Fibroblast of skin of back (primary cell): ENCODE measurements at places on chromosomes 1 and 21.

DNA sequence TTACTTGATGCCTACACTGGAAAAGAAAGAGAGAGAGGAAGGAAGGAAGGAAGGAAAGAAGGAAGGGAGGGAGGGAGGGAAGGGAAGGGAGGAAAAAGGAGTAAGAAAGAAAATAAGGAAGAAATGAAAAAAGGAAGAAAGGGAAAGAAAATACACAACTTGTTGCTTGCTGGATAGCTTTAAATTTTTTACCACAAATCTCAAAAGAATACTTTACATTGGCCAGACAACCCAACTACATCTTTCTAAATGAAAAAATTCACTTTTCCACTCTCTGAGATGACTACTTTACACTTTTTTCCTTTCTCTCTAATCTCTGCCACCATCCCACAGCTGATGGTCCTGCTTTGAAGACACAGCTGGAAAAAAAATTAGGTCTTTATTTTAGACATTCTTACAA, 228.9 kb upstream of the FAM78B start:
- no peak for DNase-seq

- peak; percentile 7 for DNase-seq
These were observed 147.7 kb downstream of the CDC42BPA start for GRCh38 chr1:227170361-227171166.

DNA sequence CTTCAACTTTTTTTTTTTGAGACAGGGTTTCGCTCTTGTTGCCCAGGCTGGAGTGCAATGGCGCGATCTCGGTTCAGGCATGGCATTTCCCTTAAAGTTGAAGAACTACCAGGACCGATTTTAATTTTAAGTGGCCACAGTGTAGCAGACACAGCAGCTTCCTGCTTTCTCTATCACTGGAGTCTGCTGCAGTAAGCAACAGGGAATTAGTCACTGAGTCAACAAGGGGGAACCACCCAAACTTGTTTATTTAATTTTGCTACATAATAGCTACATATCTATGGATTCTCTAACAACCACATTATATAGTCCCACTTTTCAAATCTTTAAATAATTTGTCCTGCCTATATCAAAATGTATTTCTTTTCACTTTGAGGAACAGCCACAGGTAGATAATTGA, 12.5 kb upstream of the TNNI3K start:
- DNase-seq = peak; percentile 47

DNA sequence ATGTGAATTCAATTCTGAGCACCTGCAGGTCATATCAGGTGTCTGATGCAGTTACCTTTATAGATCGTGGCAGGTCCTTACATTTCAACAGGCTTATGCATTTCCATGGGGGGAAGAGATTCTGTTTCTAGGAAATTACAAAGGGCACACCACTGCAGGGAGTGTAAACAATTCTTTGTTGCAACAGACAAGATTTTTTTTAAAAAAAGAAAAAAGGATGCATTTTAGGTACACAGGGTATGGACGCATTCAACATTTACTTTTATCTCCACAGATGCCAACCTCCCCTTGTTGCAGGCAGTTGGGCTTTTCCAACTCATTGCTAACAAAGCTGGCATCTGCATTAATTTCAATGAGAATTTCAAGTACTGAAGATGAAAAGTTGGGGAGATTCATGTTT, 13.5 kb upstream of the TEKT2 start:
- no peak for DNase-seq

DNA sequence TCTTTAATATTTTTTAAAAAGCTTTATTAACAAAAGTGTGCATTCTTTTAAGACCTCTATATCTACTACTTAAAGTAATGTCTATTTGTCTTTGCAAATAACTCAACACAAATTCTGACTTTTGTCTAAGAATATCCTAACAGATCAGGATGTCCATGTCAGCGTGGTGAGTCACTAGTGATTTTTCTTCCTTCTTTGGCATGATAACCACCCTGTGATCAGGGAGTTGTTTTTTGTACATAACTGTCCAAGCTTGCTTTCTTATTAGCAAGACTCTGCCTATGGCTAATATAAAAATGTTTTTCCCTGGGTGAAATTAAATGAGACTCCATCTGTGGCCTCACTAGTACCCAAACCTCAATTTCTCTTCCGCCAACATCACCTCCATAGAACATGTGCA, 688.9 kb upstream of the ADGRL2 start:
- DNase-seq = peak; percentile 82

- no peak for DNase-seq
These were observed 95.7 kb upstream of the WNT4 start for GRCh38 chr1:22238356-22239224.

- DNase-seq = no peak
These were observed 1013.8 kb downstream of the PLA2G4A start for GRCh38 chr1:187842406-187843165.

GRCh38 chr1:66400660-66401059, 133.3 kb upstream of the SGIP1 start:
- DNase-seq = no peak

DNA sequence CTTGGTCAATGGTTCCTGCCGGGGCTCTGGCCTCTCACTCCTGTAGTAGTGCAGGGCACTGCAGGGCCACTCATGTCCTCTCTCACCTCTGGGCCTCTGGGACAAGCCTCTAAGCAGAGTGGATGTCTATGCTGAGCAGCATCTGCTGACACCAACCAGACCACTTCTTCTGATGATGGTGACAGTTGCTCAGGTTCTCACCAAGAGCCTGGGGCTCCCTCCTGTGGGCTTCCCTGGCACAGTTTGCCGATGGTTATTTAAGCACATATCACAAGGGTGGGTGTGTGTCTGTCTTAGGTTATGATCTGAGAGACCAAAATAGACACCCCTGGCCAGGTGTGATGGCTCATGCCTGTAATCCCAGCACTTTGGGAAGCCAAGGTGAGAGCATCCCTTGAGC, 17.4 kb upstream of the GPR137B start:
- no peak for DNase-seq

DNA sequence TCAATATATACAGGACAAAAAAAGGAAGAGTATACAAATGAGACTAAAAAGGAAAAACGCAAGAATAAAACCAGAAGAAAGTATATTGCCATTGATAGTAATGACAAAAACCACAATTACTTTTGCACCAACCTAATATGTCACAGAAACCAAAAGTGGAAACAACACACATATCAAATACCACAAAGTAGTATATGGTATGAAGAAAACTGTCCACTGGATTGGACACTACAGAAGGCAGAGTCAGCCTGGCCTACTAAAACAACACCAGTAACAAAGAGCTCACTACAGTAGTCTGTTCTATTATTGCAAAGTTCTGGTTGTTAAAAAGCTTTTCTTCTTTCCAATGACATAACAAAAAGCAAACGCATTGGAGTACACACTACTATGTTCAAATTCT, 17.7 kb downstream of the TESK2 start:
- DNase-seq = no peak

- no peak for DNase-seq
These were observed 83.2 kb downstream of the CLDN17 start for GRCh38 chr21:30083225-30083945.

GRCh38 chr1:95832370-95832769, 598.4 kb downstream of the RWDD3 start:
- DNase-seq = peak; percentile 50

- DNase-seq = peak; percentile 53
These were observed 20.7 kb downstream of the C1QB start for GRCh38 chr1:22673486-22674409.

- no peak for DNase-seq
These were observed 42.5 kb upstream of the CLIC4 start for GRCh38 chr1:24702511-24703293.

DNA sequence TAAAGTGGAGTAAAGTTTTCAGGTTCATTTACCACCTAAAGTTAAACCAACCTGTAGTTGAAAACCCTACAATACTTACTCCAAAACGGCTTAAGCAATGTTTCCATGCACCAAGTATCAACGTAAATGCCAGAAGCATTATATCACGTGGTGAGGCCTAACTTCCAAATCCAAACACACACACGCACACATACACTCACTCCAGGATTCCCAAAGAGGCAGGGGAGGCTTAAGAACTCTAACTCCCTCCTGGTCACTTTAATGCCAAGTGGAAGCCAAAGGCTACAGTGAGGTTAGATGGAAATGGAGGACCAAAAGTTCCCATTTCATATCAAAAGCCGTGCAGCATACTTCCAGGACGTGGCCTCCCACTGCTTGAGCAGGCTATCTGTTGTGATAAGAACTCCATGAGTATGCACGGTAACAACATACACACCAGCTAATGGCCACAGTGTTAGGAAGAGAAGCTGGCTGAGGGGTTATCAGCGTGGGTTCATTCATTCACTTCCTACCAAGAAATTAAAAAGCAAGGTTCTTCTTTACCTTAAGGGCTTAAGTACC, 224.1 kb downstream of the SLC45A1 start:
- DNase-seq = peak; percentile 48

GRCh38 chr1:111943846-111944749, 45.4 kb downstream of the KCND3 start:
- DNase-seq = no peak

DNA sequence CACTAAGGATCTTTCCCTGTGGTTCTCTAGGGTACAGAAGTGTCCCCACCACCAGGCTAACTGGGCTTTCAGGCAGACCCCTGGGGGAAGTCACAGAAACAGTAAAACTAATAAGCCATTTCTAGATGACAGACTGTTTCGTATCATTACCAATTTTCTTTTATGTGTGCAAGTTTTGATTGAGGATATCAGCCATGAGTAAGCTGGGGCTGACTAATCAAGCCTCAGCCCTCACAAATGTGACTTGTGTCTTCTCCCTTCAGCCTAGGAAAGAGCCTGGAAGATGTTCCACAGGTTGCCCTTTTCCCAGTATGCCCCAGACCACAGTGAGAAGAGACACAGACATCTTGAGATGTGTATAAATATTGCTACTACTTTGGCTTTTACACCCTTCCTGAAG, 10.5 kb downstream of the PTGFRN start:
- no peak for DNase-seq

GRCh38 chr21:28509031-28509430, 483.6 kb downstream of the LTN1 start:
- no peak for DNase-seq

DNA sequence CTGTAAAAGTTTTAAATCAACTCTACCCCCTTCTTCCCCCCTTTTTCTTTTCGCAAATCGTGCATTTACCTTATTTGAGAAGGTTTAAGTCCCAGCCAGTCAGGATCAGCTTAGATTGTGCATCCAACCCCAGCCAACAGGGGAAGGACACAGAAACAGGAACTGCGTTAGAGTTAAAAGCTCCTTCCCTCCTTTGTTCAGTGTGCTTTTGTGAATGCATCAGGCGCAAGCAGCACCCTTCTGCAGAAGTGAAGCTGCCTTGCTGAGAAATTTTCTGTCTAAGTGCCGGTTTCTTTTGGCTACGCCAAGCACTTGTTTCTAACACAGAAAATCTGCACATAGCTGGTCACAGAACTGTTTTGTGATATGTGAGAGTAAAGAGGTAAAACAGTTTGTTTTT, 56.2 kb upstream of the PRRC2C start:
- no peak for DNase-seq

DNA sequence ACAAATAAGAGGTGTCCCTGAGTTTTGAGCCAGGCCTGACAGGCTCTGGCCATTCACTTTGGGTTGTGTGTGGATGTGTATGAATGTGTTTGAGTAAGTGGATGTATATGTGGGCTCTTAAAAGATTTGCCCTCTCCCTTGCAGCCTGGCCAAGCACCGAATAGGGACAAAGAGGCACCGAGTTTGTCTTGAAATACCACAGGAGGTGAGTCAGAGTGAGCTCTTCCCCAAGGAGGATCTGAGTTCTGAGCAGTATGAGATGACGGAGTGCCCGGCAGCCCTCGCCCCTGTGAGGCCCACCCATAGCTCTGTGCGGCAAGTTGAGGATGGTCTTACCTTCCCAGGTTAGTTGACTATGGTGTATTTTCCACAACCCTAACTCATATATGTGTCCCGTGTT, 19.0 kb downstream of the KDM4A start:
- peak; percentile 63 for DNase-seq

DNA sequence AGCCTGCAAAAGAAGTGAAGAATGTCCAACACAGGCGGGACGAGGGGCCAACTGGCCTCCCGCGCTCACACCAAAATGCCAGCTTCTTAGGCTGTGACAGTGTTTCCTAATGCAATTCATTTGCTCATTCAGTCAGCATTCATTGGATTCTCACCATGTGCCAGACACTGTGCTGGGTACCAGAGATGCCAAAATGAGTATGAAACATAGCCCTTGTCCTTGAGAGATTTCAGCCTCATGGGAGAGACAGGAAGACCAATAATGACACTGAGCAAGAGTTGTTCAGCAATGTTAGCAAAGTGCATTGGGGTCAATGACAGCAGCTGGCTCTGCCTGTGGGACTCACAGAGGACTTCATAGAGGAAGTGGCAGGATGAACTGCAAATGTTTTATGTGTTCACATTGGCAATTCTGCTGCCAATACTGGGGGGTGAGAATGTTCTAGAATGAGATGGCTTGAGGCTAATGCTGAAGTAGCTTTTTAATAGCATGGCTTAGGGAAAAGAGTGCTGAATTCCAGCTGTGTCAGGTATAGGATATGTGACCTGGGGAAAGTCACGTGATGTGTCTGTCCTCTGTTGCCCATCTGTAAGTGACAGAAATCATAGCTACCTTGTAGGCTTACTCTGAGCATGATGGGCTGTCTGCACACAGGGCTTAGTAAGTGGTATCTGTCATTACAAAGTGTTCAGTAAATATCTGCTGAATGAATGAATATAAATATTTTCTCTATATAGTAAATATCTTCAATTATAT, 58.3 kb upstream of the KIF26B start:
- no peak for DNase-seq
